ENCODE measurements at places on chromosomes 3 and 15. TPM values are rescaled to one million over a fixed set of nuclear protein-coding genes. Genes with fewer than 3 reads are reported as not detected.

WNT7A gene
- 0.99 TPM for total RNA-seq

EPHA3 gene
- total RNA-seq: 4.2 TPM

CCNB2 gene
- 27.1 TPM for total RNA-seq

MST1R gene
- total RNA-seq: 4.3 TPM

KBTBD12 gene
- total RNA-seq: 0.07 TPM

DCUN1D1 gene
- total RNA-seq: 53.8 TPM

BUB1B gene
- total RNA-seq: 38.2 TPM

APOD gene
- 1.2 TPM for total RNA-seq

ADGRG7 gene
- total RNA-seq: not detected

GCSAM gene
- 1.2 TPM for total RNA-seq

CDCP1 gene
- 1.3 TPM for total RNA-seq

MOBP gene
- total RNA-seq: not detected

DNA sequence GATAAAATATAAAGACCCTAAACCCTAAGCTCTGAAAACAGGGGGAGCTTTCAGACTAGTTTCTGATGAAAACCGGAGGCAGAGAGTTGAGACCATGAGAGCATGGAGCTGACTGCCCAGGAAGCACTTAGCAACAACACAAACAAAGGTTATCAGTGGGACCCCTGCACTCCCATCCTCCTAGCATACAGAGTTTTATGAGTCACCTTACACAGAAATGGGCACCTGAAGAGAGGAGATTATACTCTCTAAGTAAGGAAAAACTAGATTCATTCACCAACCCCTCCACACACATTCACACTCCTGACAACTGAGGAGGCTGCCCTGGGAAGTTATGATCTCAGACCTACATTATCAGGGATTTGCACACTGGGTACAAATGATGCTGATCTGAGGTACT lies 261.7 kb downstream of the ULK4 start:
- DNase-seq: no peak

- DNase-seq: no peak
These were observed 69.8 kb downstream of the HES1 start for GRCh38 chr3:194205675-194206133.

DNA sequence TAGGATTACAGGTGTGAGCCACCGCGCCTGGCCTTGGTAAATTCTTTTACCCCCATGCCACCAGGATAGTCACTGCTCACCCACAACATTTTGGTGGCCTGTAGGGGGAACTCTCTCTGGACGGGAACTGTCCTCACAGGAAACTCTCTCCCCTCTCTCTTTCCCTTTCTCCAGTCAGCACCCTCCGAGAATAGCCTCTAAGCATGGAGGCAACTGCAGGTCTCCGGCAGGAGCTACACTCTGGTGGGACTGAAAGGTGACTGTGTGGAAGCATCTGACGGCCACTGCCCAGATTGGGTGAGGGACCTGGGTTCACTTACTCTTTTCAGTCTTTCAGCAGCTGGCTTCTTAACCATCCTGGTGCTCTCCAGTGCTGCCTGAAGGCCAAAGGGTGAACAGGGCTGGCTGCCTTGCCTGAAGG lies 21.3 kb downstream of the TRANK1 start:
- no peak for DNase-seq

DNA sequence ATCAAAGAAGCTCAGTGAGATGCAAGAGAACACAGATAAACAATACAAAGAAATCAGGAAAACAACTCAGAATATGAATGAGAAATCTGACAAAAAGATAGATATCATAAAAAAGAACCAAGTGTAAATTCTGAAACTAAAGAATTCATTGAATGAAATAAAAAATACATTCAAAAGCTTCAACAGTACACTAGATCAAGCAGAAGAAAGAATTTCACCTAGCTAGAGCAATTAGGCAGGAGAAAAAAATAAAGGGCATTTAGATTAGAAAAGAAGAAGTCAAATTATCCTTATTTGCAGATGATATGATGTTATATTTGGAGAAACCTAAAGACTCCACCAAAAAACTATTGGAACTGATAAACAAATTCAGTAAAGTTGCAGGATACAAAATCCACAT lies 19.4 kb upstream of the CX3CR1 start:
- DNase-seq: no peak

GRCh38 chr15:29788433-29789034 lies 33.7 kb downstream of the TJP1 start:
- DNase-seq: no peak

GRCh38 chr3:45218578-45219390 lies 7.3 kb downstream of the TMEM158 start:
- no peak for DNase-seq

DNA sequence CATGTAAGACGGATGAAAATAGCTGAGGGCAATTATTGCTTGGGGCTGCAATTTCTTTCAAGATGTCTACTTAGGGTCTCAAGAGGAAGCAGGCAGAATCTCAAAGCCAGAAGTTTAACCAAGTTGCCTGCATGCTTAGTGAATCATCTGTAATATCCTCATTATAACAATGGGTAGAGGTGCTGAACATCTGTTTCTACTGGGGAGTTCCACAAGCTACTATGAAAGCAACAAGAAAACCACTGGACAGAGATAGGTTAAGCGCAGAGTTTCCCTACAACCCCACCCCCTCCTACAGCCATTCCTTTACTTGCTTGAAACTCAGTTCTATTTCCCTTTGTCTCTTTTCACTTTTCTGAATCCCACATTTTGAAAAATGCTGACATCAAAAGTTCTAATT lies 759.4 kb upstream of the GBE1 start:
- DNase-seq: no peak

GRCh38 chr3:123732447-123732846 lies 147.6 kb upstream of the HACD2 start:
- no peak for DNase-seq

DNA sequence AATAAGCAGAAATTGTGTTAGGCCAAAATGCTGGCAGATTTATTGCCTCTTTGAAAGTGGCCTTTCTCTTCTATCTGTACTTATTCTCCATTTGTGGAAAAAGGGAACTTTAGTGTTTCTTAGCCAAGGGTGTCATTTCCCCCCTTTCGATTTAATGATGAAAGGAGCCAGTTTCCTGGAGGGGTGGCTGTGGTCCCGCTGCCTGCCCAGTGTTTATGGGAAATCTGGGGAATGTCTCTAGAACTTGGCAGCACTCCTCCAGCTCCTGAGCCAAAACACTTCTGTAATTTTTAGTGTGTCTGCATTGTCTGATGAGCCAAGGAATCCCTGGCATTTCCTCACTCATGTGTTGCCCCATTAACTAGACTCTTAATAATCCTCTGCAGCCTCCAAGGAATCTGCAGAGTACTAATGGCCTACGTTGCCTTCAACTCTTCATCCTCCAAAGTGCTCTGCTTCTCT lies 448.8 kb downstream of the GRM7 start:
- DNase-seq: no peak

- DNase-seq: no peak
These were observed 1459.1 kb upstream of the ALCAM start for GRCh38 chr3:103907567-103907966.

GRCh38 chr3:88263417-88264100 lies 113.8 kb downstream of the C3orf38 start:
- DNase-seq: no peak

- no peak for DNase-seq
These were observed 32.5 kb downstream of the GAP43 start for GRCh38 chr3:115655761-115656282.

DNA sequence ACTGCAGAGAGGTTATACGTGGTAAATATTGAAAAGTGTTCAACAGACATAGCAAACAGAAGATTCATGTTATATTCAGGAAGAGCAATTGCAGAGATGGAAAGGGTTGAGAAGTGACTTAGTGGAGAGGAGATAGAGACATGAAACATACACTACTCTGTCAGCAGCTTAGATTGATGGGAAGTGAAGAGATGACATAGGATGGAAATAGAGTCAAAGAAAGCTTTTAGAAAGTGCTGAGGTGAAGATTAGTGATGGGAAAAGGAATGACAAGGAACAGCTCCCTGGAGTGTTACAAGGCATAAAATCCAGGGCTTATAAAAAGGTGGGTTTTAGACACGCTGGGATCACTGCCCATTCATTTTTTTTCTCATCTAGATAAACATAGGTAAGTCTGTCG lies 17.2 kb upstream of the GOLIM4 start:
- DNase-seq: no peak

DNA sequence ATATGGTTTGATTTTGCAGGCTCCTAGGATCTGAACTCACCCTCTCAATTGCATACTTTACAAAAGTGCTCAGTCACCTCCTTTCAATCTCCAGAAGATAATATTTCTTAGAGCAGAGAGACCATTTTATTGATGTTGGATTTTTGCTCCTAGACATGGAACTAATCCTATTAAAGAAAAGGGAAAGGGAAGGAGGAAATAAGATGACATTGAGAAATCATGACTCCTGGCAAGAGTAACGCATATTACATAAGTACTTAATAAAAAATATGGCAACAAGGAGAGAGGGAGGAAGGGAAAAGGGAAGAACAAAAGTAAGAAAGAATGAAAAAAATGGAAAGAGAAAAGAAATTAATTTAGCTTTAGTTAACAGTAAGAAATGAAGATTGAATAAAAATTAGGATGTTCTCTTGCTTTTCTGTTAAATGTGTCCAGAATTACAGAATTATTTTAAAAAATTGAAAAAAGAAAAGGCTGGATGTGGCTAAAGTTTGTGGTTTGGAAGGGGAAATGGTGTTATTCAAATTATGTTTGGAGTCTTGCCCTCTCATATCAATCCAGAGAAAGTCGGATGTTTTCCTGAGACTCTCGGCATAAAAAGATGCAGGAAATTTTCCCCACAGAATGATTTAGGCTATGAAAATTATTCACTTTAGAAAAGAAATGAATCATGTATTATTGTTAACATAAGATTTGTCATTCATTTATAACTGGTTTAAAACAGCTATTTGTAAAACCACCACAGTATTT lies 474.0 kb downstream of the FGF12 start:
- no peak for DNase-seq

- no peak for DNase-seq
These were observed 11.8 kb upstream of the MYO1E start for GRCh38 chr15:59384507-59384906.

DNA sequence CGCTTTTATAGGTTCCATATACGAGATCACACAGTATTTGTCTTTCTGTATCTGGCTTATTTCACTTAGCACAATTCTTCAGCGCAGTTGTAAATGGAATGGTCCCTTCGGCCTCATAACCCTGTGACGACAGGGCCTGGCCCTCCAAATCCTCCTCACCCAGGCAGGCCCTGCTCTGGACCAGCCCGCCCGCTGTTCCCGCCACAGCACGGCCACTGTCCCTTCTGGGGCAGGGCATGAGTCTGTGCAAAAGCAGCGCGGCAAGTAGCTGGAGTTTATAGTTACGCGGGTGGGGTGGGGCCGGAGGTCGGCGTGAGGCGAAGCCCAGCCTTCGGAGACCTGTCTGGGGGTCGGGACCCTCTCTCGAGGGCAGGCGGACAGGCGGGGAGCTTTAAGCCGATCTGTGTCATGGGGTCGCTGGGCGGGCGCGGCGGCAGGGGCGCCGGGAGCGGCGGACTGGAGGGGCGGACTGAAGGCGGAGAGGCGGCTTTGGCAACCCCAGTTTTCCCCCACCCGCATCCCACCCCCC lies 543 bp downstream of the ARPIN start:
- DNase-seq: peak; percentile 45

- no peak for DNase-seq
These were observed 455.0 kb downstream of the EPHA3 start for GRCh38 chr3:89562373-89562772.

DNA sequence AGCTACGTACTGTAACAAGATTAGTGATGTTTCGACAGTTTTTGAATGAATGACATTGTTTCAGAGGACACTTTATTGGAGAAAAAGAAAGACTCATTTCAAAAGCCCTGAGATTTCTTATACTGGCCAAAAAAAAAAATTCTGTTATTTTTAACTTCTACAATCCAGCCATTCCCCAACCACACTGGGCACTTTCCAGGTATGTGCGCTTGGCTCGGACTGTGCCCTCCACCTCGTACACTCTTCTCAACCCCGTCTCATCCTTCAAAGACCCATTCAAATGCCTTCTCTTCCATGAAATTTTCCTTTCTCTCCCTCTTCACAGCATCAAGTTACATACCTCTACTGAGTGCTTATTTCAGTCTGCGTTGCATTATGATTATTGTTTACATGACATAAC lies 328.5 kb upstream of the SOX2 start:
- DNase-seq: no peak

DNA sequence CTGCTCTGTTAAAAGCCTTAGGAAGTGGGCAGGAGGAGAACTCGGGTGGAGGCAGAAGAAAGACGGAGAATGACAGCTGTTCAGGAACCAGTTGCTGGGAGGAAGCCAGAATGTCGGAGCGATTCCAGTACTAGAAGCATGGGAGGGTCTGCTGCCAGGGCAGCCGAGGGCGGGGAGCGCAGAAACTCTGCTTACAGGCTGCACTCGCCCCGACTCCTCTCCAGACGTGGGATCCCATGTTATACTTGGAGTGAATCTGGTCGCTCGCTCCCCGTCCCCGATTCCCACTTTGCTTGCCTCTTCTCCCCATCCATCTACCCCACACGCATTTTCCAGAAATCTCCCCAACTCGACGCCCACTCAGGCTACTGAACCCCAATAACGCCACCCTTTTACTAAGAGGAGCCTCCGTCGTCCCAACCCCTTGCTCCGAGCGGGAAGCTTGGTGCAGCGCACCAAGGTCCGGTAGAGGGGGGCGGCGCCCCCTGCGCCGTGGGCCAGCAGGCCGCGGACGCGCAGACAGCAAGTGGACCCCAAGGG lies 665 bp downstream of the GATM start:
- DNase-seq: no peak

GRCh38 chr15:63634154-63634553 lies 37.0 kb downstream of the FBXL22 start:
- no peak for DNase-seq

Measured in mesothelial cell of epicardium (in vitro differentiated cells).